GM04504 (cell line): ENCODE measurements at places on chromosomes 4 and X.

DNA sequence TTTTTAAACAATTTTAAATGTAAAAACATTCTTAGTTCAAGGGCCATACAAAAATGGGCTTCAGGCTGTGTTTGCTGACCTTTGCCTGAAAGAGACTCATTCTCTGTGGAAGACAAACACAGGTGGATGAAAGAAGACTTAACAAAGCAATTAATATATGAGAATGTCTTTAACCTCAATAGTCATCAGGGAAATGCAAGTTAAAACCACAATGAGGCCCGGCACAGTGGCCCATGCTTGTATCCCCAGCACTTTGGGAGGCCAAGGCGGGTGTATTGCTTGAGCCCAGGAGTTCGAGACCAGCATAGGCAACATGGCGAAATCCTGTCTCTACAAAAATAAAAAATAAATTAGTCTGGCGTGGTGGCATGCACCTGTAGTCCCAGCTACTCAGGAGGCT, 7.1 kb upstream of the SMARCA1 start:
- no peak for DNase-seq

- DNase-seq: no peak
These were observed 46.8 kb downstream of the UGT2A3 start for GRCh38 chr4:68904786-68905185.

GRCh38 chr4:53043891-53044650, 182.0 kb downstream of the RASL11B start:
- DNase-seq: no peak

GRCh38 chr4:25759101-25759500, 103.5 kb downstream of the SLC34A2 start:
- DNase-seq: no peak

- DNase-seq: no peak
These were observed 54.3 kb downstream of the TSC22D3 start for GRCh38 chrX:107721318-107721717.

DNA sequence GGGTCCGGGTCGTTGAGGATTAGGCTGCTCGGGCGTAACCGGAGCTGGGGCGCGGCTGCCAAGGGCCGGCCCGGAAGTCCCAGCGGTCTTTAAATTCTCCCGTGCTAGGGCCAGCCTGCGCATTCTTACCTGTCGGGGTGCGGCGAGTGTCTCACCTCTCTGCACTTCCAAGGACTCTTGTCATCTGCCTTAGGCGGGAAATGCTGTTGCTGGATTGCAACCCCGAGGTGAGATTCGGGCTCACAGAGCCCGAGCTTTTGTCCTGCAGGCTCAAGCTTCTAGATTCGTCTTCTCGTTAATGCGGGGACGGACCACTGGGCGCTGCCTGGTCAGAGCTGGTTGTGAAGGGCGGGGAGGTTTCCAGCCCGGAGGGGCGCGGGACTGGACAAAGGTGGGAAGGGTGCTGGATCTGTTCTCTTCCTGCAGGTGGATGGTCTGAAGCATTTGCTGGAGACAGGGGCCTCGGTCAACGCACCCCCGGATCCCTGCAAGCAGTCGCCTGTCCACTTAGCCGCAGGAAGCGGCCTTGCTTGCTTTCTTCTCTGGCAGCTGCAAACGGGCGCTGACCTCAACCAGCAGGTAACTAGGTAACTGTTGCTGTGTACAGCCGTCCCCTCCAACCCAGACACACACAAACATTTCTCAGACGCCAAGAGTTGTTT, at the start of gene ANKRD37:
Gene ANKRD37 (plus strand): TSS at position 118 of the 662 bp plus-strand sequence. CDS start 83 bp downstream, at position 201.
- DNase-seq: no peak

DNA sequence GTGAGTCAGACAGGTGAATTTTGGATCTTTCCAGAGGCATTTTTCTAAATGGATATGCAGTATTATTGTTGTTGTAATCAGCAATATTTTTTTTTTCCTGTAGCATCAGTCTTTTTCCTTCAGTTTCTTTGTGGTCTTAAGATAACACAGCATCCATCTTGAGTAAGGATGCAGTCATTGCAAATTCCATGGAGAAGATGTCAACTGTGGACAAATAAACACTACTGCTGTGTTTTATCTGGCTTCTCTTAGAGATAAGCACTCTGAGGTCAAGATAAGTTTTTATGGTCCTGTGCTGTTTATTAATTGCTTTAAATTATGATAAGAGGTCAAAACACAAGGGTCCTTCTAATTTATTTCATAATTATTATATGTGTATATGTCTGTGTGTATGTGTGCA, 1255.7 kb downstream of the ADGRL3 start:
- no peak for DNase-seq

DNA sequence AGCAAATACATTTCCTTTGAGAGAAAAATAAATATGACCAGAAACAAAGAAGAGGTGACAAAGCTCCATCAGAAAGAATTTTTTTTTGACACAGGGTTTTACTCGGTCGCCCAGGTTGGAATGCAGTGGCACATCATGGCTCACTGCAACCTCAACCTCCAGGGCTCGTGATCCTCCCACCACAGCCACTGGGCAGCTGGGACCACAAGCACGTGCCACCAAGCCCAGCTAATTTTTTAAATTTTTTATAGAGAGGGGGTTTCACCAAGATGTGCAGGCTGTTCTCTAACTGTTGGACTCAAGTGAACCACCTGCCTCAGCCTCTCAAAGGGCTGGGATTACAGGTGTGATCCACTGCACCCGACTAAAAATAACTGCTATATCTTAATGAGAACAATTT, 10.3 kb downstream of the ADH5 start:
- no peak for DNase-seq

DNA sequence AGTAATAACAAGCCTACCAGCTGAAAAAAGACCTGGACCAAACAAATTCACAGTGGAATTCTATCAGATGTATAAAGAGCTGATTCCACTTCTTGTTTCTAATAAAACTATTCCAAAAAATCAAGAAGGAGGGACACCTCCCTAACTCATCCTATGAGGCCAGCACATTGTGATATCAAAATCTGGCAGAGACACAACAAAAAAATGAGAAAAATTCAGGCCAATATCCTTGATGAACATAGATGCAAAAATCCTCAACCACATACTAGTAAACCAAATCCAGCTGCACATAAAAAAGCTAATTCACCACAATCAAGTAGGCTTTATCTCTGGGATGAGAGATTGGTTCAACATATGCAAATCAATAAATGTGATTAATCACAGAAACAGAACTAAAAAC, 147.9 kb upstream of the NEIL3 start:
- no peak for DNase-seq

DNA sequence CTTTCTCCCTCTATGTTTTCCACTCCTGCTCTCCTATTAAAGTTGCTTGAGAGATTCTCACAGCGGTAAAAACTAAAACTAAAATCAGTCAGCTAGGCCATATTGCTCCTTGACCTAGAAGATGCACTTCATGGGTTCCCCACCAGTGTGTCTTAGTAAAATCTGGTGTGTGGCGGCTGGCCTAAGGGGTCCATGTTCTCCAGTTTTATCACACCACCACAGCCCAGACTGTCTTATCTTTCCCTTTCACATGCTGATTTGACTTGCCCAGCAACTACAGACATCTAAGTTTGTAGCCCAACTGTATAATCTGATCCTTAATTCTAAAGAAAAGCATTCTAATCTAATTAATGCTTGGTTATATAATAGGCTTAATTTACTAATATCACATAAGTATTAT, 68.0 kb downstream of the ATP8A1 start:
- no peak for DNase-seq

GRCh38 chrX:97159916-97160800, 276.4 kb downstream of the RPA4 start:
- DNase-seq: no peak

GRCh38 chr4:77151241-77151640, 5.8 kb upstream of the CCNG2 start:
- DNase-seq: no peak

DNA sequence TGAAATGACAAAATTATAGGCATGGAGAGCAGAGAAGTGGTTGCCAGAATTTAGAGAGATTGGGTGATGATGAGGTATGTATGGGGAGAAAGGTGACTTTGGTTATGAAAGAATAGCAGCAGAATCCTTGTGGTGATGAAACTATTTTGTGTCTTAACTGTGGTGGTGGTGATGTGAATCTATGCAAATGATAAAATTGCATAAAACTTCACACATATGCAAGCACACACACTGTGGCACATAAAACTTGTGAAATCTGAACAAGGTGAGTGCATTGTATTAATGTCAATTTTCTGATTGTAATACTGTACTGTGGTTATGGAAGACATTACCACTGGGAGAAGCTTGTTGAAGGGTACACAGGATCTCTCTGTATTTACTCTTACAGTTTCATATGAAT, 91.0 kb downstream of the IL15 start:
- DNase-seq: no peak

GRCh38 chrX:10619425-10620046, 849 bp downstream of the MID1 start:
- no peak for DNase-seq

DNA sequence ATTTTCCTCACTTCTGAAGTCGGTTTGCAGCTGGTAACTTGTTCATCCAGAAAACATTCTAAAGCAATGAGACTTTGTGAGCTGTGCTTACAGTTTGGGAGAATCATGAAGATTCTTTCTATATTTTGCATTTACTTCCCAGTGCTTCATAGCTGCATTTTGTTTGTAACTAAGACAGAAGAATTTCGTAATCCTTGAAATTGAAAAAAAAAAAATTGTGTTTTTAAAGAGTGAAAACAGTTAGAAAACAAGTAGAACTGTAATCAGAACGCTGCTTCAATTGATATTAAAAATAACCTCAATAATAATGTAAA, 392.4 kb downstream of the UNC5C start:
- no peak for DNase-seq

DNA sequence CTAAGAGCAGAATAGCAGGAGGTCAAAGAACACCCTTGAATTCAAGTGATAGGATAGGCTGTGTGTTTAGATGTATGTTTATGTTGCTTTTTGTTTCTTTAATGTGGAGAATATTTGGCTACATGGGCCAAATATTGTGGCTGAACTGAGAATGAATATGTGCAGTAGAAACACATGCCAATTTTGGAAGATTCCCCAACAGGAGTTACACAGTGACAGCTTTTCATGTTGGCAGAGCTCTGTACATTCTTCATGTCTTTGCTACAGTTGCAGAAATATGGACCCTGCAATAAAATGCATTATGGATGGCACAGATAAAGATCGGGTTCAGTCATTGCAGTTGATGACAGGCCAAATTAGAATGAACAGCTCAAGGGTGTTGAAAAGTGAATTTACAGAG, 82.8 kb upstream of the SLC4A4 start:
- DNase-seq: no peak

DNA sequence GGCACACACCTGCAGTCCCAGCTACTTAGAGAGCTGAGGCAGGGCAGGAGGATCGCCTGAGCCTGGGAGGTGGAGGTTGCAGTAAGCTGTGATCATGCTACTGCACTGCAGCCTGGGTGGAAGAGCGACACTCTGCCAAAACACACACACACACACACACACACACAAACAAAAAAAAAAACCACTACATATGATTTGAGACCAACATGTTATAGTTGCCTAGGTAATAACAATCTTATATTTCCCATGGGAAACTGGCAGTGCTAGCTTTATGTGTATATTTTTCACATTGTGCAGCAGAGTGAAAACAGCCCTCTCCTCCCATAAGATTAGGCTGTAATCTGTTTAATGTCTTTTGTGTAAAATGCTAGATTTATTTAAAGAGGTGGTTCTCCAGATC, 3.1 kb upstream of the FAM241A start:
- no peak for DNase-seq

DNA sequence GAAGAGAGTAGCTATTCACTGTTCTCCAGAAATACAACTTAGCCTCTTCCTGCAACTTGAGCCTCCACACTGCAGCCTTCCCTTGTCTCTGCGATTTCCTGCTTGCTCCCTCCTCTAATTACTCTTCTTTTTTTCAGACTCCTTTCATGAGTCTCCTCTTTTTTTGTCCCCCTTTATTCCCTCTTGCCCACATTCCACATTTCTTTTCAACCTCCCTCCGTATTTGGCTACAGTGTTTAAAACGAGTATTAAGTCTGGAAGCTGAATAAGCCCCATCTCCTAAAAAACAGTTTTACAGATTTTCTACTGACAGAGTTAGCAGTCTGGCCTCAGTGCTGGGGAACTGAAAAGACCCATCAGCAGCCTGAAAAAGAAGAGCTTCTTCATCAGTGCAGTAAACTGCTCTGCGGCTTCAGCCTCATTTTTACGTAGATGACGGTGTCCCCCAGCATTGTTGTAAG, 141.5 kb downstream of the TENM3 start:
- no peak for DNase-seq

DNA sequence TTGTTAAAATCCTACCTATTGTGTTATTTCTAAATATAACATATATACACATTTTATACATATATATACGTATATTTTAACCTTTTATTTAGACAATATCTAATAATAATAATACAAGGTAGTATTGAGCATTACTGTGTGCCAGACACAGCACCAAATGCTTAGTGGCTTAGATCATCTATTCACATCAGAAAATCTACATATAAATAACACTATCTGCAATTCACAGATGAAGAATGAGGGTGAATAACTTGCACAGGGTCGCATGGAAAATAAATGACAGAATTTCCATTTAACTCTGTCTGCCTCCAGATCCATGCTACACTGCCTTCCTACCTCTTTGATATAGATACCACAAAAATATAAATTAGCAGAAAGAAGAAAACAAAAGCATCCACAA, 37.7 kb downstream of the SHROOM4 start:
- no peak for DNase-seq

- no peak for DNase-seq
These were observed 31.6 kb downstream of the SPARCL1 start for GRCh38 chr4:87497578-87497977.

DNA sequence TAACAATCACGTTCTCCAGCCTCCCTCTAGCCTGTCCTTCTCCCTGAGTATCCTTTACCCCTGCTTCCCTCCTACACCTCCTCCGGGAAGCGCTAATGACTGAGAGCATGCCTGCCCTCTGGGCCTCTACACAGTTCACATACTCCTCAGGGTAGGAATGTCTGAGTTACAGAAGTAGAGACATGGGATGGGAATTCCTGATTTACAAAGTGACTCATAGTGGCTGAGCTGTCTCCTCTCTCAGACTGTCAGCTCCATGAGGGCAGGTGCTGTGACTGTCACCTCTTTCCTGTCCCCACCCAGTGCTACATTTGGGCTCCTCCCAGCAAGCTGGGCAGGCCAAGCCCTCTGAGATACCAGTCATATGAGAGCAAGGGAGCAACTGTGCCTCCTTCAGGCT, 2.6 kb downstream of the LAS1L start:
- DNase-seq: no peak

DNA sequence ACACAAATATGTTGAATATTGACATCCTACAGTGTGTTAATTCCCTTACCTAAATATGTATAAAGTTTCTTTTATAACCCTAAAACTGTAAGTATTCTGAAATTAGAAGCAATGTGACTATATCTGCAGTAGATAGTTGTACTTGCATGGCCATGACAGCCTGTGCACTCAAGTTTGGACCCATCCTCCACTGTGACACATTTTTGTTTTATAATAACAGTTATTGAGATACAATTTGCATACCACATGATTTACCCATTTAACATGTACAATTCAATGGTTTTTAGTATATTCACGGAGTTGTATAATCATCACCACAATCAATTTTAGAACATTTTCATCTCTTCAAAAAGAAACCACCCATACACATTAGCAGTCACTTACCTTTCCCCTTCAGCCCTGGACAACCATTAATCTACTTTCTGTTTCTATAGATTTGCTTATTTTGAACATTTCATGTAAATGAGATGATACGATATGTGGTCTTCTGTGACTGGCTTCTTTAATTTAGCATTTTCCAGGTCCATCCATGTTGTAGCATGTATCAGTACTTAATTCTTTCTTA, 29.6 kb downstream of the HERC3 start:
- DNase-seq: no peak

GRCh38 chr4:38482696-38483095, 181.3 kb upstream of the KLF3 start:
- DNase-seq: no peak

- DNase-seq: no peak
These were observed 491.0 kb upstream of the MAGEB2 start for GRCh38 chrX:29724316-29724715.
